ENCODE measurements at places on chromosomes 7 and 10.

DNA sequence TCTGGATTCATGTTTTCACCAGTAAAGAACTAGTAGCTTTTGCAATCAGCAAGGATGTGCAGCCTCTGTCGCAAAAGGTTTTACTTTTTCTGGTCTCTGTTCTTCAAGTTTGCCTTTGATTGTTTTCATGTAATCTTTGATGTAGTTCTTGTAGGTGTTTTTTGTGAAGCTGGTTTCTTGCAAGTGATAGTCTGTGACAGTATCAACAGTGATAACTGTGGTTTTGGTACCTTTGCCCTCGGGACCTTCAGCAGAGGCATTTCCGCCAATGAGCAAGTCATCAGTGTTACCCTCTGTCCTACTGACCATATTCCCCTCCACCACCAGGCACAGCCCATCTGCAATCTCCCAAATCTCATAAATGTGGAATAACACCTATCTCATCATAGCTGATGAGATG is 55.1 kb downstream of the IPMK start:
- DNase-seq: no peak

DNA sequence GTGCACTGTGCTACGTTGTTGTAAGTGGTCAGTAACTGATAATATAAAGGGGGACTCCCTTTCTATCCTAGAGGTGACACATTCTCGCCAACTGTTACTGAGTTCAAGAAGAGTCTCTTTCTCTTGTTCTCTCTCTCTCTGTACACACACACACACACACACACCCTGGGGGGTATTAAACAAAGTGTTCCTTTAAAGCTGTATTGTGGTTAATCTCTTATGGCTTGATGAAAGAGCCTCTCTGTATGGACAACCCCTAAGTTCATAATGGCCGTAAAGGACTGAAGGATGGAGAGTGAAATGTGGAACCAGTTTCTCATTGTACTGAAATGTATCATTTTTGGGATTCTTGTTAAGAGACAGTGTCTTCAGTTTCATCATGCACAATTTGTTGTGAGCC is 145.2 kb upstream of the BMPER start:
- DNase-seq: no peak

- no peak for DNase-seq
Measured at GRCh38 chr7:44876393-44876792, 8.9 kb downstream of the PURB start.

- DNase-seq: no peak
Measured at GRCh38 chr10:69201045-69201444, 19.1 kb upstream of the HKDC1 start.

- no peak for DNase-seq
Measured at GRCh38 chr10:125158275-125158600, 2.1 kb downstream of the CTBP2 start.

DNA sequence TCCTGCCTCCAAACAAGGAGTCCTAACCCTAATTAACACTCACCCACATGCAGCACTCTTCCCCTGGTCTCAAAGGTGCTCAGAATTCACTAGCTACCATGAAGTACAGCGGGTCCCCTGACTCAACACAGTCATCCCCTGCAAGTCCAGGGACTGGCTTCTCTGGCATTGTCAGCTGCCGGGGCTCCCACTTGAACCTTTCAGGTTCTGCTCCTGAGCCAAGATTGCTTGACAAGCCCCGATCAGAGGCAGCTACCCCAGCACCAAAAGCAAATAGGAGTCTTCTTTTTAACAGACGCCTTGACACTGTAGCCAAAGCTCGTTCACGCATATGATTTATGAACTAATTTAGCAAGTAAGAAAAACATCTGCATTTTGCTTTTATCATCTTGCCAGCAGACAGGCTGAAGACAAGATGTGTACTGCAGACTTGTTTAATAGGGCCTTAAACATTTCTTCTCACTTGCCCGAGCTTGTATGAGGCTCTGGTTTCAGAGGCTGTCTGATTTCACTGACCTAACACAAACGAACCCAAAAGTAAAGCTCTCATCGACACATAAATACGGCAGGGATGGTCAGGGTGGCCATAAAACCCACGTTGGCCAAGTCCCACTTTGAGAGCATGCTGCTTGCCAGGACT is 67.6 kb upstream of the ADAM12 start:
- DNase-seq: no peak

GRCh38 chr10:102611514-102612087 is 32.7 kb upstream of the TRIM8 start:
- DNase-seq: no peak

DNA sequence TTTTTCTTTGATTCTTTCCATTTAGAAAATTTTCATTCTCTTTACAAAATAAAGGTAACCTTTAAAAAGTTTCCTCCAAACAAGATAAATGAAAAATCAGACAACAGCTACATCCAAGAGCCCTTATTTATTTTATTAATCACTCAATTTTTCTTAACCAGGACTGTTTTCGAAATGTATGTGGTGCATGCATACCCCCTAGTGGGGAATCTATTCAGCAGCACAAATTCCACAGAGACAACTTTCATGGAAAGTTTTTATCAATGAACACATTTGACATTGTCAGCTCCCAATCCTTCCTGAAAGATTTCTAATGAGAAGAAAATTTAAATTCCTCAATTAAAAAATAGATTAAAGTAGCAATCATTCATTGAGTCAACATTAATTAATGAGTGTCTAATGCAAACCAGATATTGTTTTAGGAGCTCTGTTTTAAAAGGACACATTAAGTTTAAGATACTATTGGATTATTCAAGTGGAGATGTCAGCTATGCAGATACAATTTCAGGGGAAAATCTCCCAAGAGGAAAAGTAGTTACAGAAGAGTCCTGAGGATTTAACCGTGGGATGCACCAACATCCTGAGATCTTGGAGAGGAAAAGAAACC is 5.2 kb upstream of the HTR7 start:
- no peak for DNase-seq

- DNase-seq: no peak
Measured at GRCh38 chr10:94104316-94105000, 110.7 kb downstream of the PLCE1 start.

DNA sequence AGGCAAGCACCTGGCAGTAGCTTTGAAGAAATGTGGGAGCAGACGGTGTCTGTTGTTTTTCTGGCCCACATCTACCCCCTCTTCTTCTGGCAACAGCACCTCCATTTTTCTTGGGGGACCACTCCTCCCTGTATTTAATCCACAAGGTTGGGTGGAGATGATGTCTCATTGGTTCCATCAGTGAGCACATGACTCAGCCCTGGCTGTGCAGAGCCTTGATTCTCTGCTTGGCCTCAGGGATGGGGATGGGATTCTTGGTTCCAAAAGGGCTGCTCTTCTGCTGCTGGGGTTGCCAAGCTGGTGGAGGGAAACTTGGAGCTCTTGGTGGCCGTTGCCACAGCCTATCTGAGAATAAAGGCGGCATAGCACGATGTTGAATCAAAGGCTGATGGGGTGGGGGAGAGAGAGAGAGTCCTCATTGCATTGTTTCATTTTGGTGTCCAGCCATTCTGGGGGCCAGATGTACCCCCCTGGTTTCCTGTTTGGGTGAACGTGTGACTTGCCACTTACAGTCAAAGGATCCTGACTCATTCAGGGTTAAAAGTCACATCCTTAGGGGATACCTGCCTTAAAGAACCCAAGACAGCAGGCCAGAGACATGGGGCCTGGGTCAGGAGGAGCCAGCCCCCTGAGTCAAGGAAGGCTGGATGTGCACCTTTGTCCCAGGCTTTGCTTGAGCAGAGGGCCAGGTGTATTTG is 25.9 kb downstream of the GRK5 start:
- DNase-seq: no peak

DNA sequence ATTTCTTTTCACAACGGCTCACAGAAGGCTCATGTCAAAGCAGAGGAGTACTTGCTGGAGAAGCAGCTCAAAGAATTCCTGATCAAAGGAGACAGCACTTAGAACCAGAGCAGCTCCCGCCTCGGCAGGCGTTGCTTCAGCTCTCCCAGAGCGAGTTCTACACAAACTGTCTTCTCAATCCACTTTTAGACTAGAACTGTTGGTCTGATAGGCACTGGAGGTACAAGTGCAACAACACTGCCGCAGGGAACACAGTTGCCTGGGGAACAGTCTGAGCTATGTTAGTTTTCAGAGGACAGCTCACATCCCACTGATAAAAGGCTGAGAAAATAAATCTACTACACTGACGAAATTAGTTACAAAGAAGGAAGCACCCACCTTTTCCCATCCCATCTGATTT is 35.4 kb downstream of the CYTH3 start:
- DNase-seq: no peak

- no peak for DNase-seq
Measured at GRCh38 chr10:47127188-47127785, 172.7 kb upstream of the GDF10 start.

DNA sequence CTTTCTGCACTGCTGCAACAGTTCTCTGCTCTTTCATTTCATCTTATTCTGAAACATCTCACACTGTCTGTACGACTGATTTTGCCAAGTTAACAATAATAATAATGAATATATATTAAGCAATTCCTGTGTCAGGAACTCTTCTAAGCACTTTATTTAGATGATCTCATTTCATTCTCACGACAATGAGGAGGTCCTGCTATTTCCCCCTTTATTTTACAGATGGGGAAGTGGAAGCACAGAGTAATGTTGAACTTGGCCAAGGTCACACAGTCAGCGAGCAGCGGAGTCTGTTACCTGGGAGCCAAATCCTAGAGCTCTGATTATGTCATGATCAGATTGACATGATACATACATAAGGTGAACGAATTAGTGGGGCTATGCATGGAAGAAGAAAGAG is 5.8 kb downstream of the MRC1 start:
- DNase-seq: no peak

DNA sequence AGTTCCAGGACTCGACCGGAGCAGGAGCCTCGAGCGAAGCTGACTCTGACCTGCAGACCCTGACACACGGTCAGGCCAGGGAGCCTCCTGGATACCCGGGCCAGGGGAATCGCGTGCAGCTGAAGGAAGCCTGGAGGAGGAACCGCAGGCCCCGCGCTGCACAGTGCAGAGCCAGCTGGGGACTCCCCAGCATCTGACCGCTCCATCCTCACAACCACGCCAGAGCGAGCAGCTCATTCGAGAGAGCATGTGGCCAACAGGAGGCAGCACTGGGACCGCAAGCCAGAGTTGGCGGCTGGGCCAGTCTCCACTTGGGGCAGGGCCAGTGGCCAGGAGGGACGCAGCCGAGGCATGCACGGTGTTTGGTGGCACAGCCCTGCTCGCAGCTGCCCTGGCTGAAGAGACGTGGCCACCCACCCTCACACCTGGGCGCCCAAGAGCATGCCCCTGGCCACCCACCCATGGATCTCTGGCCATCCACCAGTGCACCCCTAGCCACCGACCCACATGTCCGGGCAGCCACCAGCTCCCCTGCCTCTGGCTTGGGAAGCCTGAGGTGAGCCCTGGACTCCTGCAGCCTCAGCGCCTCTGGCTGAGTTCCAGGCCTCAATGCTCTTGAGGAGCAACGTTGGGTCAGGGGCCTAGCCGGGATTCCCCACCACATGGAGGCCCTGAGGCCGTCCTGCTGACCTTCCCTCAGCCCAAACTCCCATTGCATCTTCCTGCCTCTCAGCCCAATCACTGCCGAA is 213.9 kb downstream of the ELFN1 start:
- no peak for DNase-seq

DNA sequence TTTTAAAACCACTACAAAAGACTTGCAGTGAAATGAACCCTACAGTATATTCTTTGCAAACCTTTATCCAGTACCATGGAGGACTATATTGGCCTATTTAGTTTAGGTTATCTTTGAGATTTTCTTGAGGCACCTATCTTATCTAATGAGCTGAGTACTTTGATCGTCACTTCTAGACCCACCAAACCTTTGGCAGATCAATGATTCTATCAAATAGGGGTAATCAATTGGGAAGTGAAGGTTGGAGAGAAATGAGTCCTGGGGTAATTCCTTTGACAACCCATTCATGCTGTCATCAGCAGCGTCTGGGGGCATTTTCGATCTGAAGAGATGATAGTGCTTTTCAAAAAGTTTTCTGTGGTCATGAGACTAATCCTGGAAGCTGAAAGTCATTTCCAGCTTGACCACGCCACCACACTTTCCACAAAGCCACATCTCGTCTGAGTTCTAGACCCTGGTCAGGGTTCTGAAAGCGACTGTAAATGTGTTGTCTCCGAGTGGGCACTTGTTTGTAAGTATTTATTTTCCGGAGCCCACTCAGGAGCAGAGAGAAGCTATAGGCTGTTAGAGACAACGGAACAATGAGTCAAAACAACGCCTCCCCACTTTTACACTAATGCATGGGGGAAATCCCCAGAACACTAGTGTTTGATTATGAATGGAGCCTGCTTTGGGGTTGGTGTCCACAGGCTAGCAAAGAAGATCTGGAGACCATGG is 4.8 kb downstream of the EGR2 start:
- DNase-seq: no peak

- no peak for DNase-seq
Measured at GRCh38 chr10:33154590-33154989, 179.9 kb downstream of the NRP1 start.

- no peak for DNase-seq
Measured at GRCh38 chr10:110643653-110644597, at the start of gene RBM20. RBM20 (plus strand) TSS chr10:110644336; CDS start chr10:110644455, 119 bp downstream.

DNA sequence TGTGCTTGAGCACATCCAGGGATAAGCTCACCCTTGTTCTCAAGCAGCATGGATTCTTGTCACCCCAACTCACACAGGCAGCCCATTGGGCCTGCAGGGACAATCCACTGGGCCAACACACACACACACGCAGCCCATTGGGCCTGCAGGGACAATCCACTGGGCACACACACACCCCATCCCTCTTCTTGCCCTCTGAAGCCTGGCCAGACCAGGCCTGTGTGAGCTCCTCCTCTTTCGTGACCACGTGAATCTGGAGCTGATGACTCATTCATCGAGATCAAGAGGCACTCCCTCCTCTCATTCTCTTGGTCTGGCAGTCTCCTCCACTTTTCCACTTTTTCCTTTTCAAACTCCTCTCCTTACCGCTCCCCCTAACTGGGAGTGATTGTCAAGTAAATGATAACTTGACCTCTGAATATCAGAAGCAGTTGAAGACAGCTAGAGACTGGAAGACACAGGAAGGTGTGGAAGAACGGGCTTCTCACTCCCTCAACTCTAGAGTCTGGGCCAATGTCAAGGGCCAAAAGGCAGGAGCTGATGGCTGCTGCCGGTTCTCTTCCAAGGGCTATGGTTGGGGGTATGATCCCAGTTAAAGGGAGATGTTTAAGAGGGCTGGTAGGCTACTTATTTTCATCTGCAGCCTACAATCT is 89.7 kb downstream of the HIPK2 start:
- no peak for DNase-seq

GRCh38 chr10:119845656-119846055 is 27.0 kb downstream of the MCMBP start:
- no peak for DNase-seq

- no peak for DNase-seq
Measured at GRCh38 chr10:99998889-99999288, 10.9 kb downstream of the DNMBP start.

- no peak for DNase-seq
Measured at GRCh38 chr10:74753442-74754211, 72.8 kb upstream of the KAT6B start.

GRCh38 chr7:54956865-54957264 is 62.0 kb upstream of the EGFR start:
- DNase-seq: no peak

- DNase-seq: no peak
Measured at GRCh38 chr10:75883081-75884072, 452.0 kb downstream of the LRMDA start.
